Mucosa of gallbladder (tissue), 1 donor: ENCODE measurements at places on chromosomes 16 and 17. TPM values are rescaled to one million over a fixed set of nuclear protein-coding genes. Genes with fewer than 3 reads are reported as not detected.

The OR1A1 gene
- total RNA-seq, result not detected

The CCL2 gene
- 32.0 TPM for total RNA-seq

The GPRC5C gene
- 148 TPM for total RNA-seq

The TSPAN10 gene
- 1.6 TPM for total RNA-seq

The KRTAP9-4 gene
- total RNA-seq, result not detected

DNA sequence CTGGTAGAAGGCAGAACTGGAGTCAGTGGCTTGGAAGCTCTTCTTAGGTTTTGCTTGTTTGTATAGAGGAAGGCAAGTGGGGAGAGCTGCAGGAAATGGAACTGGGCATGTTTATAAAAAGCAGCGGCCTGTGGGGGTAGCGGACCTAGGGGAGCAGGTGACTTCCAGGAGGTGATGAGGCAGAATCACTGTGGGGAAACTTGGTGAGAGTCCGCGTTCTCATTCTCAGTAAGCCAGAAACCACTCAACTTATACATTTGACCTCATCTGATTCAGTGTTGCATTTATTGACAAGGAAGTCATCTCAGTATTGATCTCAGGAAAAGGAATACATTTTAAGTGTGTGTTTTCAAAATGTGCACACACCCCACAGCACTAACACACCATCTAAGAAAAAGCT lies 299.8 kb downstream of the CNTNAP4 start:
- no peak for DNase-seq

GRCh38 chr16:64406770-64407181 lies 715.1 kb downstream of the CDH11 start:
- DNase-seq, result no peak

GRCh38 chr17:72875361-72875760 lies 217.1 kb downstream of the SLC39A11 start:
- no peak for DNase-seq

GRCh38 chr17:4460661-4461060 lies 26.9 kb downstream of the SPNS3 start:
- no peak for DNase-seq

GRCh38 chr17:80899402-80900268 lies 92.0 kb upstream of the CHMP6 start:
- DNase-seq, result no peak

DNA sequence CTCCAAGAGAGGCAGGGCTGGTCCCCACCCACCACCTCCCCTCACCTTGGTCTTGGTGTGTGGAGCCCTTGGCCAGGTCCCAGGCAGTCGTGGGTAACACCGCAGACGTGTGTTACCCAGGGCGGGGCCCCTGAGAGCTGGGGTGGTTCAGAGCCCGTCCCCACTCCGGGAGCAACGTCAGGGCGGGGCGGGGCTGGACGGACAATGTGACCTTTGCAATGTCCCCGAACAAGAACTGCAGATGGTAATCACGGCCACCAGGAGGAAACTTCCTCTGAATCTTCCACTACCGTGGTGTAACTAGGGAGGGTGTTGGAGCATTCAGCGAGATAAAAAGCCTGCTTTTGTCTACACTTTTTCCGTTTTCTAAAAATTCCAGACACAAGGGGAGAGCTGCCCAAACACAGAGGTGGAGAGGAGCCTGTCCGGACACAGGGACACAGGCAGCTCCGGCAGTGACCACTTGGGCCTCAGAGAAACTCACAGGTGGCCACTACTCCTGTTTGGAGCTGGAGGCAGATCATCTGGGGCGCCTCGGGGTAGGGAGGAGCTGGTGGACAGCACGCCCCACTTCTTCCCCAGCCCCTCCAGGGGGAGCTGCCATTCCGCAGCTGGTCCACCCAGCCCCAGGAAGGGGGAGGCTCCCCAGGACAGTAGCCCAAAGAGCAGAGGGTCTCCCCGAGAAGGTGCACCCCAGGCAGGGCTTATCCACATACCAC lies 14.2 kb upstream of the SLC38A10 start:
- peak; percentile 86 for DNase-seq

GRCh38 chr17:32757963-32758362 lies 119.0 kb downstream of the MYO1D start:
- no peak for DNase-seq

- DNase-seq, result no peak
Measured at GRCh38 chr17:32258383-32259140, 7.1 kb upstream of the RHBDL3 start.

GRCh38 chr17:82101301-82101715 lies 3.3 kb upstream of the FASN start:
- DNase-seq, result no peak

GRCh38 chr17:77822302-77823030 lies 136.0 kb upstream of the TNRC6C start:
- no peak for DNase-seq

DNA sequence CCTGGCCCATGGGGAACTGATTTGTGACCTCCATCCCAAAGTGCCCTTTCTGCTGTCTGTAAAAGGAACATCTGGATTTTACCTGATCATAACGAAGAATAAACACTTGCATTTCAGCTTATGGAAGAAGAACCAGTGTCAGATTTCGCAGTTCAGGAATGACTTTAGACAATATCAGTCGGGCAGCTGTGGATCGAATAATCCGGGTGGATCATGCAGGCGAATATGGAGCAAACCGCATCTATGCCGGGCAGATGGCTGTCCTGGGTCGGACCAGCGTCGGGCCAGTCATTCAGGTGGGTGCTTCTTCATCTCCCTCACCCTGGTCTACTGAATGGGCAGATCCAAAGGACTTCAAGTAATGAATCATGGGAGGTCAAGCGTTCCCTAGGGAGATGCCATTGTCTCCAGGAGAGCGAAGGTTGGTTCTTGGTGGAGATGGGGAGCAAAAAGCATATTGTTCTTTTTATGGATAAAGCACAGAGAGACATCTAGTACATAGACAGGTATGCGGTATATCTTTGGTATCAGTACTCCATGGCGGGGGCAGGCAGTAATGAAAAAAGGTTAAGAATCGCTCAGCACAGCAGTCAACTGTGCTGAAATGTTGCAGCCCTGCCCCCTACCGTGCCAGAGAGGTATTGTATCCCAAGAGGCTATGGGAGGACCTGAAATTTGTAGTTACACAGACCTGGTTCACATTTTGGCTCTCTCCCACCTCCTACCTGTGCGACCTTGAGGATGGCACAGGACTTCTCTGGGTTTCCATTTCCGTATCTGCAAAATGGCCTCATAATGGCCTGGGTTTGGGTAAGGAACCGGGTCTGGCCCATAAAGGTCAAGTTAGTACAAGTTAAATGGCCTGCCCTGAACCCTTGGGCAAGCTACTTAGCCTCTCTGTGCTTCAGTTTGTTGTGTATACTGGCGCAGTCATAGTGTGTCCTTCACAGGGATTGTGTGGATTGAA lies 4.7 kb downstream of the COQ7 start:
- peak; percentile 63 for DNase-seq

DNA sequence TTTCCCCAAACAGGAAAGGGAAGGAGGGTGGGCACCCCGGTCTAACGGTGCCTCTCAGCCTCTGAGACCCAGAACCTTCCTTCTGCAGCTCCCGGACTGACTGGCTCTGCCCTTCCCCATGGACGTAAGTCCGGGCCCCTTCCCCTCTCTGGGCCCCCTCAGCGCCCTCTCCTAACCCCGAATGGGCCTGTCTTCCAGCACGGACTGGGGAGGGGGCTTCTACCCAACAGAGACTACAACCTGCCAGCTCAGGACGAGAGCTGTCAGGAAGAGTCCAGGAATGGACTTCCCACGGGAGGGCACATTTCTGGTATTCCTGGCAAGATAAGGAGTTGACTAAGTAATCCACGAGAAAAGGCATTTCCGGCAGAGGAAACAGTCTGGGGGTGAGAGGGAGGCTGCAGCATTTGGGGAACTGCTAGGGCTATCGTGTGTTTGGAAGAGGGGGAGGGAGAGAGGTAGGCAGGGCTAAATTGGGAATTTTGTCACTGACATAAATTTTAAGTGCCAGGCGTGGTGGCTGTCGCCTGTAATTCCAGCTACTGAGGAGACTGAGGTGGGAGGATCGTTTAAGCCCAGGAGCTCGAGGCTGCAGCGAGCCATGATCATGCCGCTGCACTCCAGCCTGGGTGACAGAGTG lies 12.1 kb upstream of the ALDOA start:
- no peak for DNase-seq

DNA sequence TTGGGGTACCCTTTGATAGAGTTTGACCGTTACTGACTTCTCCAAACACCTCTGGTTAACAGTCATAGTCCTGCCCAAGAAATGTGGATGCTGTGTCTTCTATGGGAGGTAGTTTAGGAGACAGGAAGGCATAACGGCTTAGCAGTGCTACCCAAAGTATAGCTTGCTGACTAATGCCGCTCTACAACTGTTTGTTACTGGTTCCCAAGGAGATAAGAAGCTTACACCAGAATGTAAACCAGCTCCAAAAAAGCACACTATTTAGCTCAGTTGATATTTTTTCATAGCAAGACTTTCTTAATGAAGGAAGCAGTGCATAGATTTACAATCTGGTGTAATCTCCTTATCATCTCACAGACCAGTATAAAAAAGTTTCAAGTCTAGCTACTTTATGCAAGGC lies 95.7 kb downstream of the HS3ST3B1 start:
- DNase-seq, result no peak

DNA sequence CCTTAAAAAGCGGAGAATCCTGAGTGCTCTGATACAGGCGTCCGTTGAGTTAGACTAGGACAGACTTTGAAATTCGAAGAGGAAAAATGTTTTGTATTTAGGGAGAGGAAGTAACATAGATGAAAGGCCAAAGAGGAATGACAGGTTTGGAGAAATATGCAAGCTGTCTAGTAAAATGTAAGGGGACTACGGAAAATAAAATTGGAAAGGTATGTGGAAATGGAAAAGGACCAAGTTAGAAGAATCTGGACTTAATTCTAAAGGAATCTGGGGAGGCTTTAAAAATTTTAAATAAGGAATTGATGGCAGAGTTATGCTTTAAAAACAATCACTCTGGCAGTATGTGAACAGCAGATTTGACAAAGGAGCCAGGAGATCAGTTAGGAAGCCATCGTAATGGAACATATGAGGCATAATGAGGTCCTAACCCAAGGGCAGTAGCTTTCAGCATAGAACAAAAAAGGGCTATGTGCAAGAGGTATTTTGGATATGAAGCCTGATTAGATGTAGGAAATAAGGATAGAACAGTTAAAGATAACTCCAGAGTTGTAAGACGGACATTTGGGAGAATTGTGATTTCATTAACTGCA lies 38.3 kb downstream of the CYB561 start:
- DNase-seq, result no peak

- no peak for DNase-seq
Measured at GRCh38 chr17:79650283-79650682, 39.4 kb upstream of the RBFOX3 start.

DNA sequence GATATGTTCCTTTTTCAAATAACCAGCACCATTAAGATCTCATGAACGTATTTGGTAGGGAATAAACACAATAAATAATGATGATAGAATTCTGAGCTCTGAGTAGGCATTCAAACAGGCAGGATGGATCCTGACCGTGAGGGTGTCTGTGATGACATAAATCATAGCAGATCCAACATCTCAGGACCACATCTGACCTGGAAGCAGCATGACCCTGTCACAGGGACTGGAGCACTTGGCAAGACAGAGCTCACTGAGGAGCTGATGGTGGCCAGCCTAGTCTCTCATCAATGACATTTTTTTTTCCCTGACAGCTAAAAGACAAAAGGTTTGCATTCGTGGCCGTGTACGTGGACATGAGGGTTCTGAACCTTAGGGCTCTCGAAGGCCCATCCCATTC lies 337.5 kb downstream of the NPIPA8 start:
- DNase-seq, result no peak

- no peak for DNase-seq
Measured at GRCh38 chr17:62741290-62741689, 66.8 kb downstream of the MARCHF10 start.

GRCh38 chr17:61294777-61295176 lies 104.9 kb upstream of the TBX2 start:
- no peak for DNase-seq

DNA sequence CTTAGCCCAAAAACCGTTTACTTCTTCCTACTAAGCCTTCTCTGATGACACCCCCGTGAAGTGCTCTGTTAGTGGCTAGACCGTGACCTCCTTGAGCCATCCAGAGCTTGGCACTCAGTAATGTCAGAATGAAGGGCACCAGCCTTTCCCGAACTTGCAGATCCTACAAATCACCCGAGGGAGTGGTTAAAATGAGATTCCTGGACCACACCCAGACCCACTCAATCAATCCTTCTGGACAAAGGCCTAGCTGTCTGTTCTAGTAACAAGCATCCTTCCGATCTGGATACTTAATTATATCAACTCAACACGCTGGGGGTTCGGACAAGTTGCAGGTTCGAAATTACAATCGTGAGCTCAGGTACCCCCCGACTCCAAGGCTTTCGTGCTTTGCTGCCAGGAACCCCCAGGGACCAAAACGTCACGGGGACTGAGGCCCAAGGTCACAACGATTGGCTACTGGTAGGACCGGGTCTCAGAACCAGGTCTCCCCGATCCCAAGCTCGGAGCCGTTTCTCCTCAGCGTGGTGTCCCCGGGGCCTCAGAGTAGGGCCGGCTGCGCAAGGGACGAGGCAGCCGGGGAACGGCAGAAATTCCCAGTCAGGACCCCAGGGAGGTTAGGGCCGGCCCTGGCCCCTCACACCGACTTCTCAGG lies 527 bp downstream of the CIAPIN1 start:
- DNase-seq, result no peak
